H9 (cell line): ENCODE measurements at places on chromosomes 6 and 20. TPM values are rescaled to one million over a fixed set of nuclear protein-coding genes. Genes with fewer than 3 reads are reported as not detected.

GRCh38 chr6:81696524-81696923, 56.0 kb downstream of the TENT5A start:
- no peak for DNase-seq

PTCRA gene
- total RNA-seq: not detected in 2 replicates

DNA sequence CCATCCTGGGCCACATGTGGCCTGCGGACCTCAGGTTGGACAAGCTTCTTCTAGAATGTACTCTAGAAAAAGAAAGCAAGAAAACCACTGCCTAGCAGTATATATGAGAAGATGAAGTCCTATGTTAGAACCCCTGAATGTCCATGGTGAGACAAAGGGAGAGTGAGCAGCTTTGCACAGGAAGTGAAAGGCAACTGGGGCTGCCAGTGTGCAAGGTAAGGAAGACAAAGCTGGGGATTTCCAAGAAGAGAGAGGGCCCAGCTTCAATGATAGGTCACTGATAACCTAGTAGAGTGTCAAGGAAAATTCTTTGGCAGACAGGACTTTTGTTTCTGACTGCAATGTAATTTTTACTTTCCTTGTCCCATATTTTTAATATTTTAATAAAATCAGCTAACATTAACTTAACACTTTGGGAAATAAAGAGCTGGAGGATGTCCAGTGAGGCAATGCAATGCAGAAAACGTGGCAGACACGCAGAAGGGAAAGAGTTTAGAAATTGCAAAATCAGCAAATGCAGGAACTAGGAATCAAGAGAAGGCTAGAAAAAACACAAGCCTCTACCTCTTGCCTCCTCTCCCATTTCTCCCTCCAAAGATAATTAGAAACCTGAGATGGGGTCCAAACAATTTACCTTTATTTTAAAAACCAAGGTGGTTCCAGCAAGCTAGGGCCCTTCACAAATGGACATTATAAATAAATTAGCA, 47.4 kb downstream of the CYP39A1 start:
- no peak for DNase-seq

RPS6KA2 gene
- 10.4 and 12.3 TPM in 2 replicates for total RNA-seq

GRCh38 chr6:127482325-127482724, 23.1 kb upstream of the KIAA0408 start:
- no peak for DNase-seq

ZKSCAN8 gene
- 22.4 and 25.4 TPM in 2 replicates for total RNA-seq

RFX6 gene
- total RNA-seq: not detected in 2 replicates

GRCh38 chr6:8069631-8070284, 5.6 kb upstream of the BLOC1S5 start:
- no peak for DNase-seq

DNA sequence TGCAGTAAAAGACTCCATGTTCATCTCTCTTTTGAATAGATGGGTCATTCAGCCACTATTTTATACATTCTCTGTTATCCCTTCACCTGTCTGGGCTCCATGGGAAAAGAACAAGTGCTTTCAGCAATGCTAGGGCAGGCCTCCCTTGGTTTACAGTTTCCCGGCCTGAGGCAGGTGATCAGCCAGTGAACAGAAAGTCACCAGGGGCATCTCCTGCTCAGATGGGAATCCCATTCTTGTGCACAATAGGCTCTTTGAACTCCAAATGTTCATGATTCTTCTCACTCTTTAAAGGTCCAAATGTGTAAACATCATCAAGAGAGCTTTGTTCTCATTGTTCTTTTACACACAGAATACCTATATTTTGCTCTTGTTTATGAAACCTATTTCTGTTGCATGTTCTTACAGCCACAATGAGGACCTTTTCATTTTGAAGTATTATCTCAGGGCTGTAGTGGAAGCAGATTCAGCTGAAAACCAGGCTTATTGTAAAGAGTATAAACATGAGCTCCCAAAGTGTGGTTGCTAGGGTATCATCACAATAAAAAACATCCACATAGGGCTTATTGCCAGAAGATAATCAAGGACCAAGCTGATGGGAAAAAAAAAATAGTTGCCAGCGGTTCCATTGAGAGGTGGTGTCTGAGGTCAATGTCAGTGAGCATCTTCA, 267.1 kb upstream of the SGK1 start:
- no peak for DNase-seq

DNA sequence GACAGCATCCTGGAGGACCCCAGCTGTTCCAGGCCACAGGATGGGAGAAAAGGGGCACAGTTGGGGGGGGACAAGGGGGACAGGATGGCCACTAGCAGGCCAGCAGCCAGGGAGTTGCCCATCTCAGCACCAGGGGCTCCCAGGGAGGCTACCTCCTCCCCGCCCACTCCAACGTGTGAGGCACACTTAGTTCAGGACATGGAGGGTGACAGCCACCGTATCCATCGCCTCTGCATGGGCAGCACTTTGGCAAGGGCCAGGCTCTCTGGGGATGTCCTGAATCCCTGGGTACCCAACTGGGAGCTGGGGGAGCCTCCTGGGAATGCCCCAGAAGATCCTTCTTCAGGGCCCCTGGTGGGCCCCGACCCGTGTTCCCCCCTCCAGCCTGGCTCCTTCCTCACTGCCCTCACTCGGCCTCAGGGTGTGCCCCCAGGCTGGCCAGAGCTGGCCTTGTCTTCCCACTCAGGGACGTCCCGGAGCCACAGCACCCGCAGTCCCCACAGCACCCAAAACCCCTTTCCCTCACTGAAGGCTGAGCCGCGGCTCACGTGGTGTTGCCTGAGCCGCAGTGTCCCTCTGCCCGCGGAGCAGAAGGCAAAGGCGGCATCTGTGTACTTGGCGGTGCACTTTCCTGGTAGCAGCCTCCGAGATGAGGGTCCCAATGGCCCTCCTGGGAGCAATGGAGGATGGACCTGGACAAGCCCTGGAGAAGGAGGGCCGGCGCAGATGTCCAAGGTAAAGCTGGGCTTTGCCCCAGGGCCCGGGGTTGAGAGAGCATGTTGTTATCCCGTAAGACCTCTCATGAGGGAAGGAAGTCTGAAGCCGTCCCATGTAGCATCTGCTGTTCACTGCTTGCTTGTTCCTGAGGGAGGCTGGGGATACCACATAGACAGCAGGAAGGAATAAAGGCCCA, 30.7 kb downstream of the ZNF831 start:
- DNase-seq: no peak

PNPLA1 gene
- 0.09 TPM in 1 of 2 replicates, not detected in the other for total RNA-seq

- no peak for DNase-seq
These were observed 18.0 kb downstream of the PEX7 start for GRCh38 chr6:136840276-136841001.

GRCh38 chr6:154154389-154154967, 115.4 kb downstream of the OPRM1 start:
- no peak for DNase-seq

- no peak for DNase-seq
These were observed 77.7 kb downstream of the PHF3 start for GRCh38 chr6:63713332-63713731.

GRCh38 chr6:100987556-100987955, 106.4 kb upstream of the ASCC3 start:
- no peak for DNase-seq

B3GAT2 gene
- total RNA-seq: 0.22 and 0.24 TPM in 2 replicates

GRCh38 chr20:60268491-60268890, 310.3 kb downstream of the CDH26 start:
- DNase-seq: no peak

EPPIN gene
- total RNA-seq: not detected in 2 replicates
